ENCODE measurements at places on chromosomes 4 and X.

GRCh38 chrX:124016825-124017224 is 55.3 kb downstream of the STAG2 start:
- DNase-seq = no peak

DNA sequence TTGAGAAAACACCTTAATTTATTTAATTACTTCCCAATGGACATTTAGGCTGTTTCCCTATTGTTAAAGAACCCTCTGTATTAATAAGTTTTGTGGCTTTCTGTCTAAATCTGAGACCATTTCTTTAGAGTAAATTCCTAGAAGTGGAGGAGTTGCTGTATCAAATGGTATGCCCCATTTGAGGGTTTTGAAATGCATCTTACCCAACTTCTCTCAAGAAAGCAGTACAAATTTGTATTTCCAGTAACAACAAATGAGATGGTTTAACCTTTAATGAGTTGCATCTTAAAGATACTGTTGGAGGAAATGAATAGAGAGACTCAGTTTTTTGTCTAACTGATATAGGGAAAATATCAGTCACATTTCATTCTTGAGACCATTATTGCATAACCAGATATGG is 70.5 kb upstream of the CBLL2 start:
- DNase-seq = no peak

DNA sequence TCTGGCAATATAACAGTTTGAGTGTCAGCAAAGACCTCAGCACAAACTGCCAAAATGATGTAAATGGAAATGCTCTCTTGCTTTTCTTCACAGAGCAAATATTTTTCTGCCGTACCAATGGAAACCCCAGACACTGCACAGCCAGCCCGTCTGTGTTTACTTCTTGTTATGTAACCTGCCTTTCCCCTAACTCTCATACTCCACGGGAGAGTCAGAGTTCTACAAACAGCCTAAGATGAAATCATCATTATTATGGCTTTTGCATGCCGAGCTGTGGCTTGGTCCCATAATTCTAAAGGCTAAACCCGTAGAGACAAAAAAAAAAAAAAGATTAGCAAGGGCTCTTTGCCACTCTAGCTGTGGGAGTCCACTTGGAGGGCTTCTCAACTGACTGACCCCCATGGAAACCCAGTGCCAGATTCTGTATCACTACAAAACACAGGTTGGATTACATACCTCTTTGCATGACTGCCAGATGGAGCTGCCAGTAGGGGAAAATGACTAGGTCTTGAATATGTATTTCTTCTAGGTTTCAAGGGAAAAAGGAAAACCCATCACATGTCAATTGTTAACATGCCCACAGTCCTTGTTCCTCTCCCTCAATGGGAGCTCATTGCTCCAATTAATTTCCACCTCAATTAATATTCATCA is 197.2 kb upstream of the CNKSR2 start:
- DNase-seq = no peak

DNA sequence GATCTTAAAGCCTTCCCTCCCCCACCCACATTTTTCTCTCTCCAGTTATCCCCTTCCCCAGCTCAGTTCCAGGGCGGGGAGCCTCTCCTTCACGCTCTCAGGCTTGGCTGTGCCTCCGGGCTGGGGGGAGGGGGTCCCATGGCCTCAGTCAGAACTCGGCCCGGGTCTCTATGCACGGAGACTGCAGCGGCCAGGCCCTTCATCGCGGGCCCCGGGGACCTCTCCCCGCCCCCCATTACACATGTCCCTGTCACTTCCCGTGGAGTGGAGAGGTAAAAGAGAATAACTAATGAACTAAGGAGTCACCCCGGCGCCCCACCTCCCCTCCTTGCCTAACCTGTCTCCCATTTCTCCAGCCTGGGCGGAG is 838 bp upstream of the PRICKLE3 start:
- DNase-seq = no peak

DNA sequence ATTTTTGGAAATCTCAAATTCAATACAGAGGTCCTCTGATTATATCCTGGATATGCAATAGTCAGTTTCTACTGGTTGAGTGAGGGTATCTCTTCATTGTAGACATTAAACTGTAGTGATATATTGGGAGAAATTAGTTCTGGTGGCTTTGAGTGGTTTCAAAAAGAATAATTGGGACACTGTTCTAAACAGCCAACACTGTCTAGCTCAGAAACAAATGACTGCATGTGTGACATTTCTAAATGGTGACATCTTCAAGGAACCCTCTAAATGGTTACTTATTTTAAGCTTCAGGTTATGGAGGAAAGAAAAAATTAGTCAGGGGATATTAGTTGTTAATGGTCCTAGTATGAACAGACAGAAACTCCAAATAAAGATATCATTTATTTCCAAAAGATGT is 186.2 kb downstream of the LARP7 start:
- DNase-seq = no peak

DNA sequence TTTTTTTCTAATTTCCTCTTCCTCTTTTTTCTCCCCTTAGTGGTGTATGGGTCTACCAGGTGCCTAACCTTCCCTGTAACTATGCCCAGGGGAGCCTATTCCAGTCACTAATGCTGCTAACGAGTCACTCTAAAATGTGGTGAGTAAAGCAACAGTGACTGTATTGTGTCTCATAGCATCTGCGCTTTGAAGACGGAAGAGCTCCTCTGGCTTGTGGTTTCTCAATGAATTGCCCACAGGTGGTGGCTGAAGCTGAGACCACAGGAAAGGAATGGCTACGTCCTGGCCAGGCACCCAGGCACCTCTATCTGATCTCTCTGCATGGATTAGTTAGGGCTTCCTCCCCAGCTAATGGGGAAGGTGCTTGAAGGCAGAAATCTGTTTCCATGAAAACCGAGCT is 763.5 kb upstream of the FRG1 start:
- no peak for DNase-seq

DNA sequence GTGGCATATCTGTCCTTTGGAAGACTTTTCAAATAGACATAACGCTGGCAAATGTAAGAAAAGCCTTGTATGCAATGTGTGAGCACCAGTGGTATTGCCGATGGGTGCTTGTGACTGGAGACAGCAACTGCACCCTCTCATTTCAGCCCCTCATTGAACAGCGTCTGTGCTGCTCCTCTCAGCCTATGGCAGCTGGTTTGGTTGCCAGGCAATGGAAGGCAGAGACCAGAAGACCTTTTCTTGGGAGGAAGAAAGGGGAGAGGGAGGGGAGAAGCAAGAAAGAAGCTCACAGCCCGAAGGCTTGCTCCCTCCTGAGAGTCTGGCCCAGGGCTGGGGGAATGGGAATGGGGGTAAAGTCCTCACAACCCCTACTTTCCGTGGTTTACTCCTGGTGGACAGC is 20.2 kb downstream of the ZCCHC13 start:
- no peak for DNase-seq

DNA sequence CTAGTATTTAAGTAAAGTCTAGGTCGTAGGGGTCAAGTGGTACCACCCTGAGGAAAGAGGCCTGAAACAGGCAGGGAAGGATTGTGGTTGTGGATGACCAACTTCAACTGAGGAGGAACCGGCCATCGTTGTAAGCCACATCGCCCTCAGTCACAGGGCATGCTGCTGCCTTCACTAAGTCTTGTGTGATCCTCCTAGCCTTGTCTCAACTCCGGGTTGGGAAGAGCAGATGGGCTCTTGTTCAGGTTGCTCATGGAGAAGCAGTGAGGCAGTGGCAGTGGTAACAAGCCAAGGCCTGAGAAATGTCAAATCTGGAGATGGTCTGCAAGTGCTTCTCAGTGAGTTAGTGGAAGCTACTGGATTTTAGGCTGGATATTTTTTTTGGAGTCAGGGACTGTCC is 22.8 kb upstream of the NKX3-2 start:
- no peak for DNase-seq
